Right renal pelvis (tissue), 4 donors: ENCODE measurements at places on chromosomes 2 and 18.

- DNase-seq: no peak
Observed at GRCh38 chr2:112244854-112245253, 10.0 kb downstream of the ZC3H8 start.

GRCh38 chr2:111165084-111165483 is 44.4 kb downstream of the BCL2L11 start:
- DNase-seq: no peak

GRCh38 chr18:24000613-24001490 is 13.7 kb upstream of the TTC39C start:
- DNase-seq: no peak

DNA sequence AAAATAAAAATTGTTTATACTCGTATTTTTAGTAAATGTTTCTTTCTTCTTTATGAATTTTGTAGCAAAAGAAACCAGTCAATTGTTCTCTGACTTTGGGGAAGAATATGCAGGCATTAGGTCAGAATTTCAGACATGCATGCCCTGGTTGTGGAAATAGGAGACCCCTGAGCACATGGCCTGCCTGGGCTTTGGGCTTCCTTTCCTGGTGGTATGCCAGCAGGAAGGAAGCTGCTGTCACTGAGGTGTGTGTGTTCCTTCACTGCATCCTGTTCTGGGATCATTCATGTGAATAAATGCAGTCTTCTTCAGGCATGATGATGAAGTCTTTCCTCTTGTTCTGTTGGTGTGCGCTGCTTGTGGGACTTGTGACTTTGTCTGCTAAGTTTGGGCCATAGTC is 920.2 kb upstream of the VRK2 start:
- DNase-seq: no peak

GRCh38 chr2:31067259-31067658 is 71.0 kb downstream of the GALNT14 start:
- no peak for DNase-seq
